ENCODE measurements at places on chromosomes 2 and 18. TPM values are rescaled to one million over a fixed set of nuclear protein-coding genes. Genes with fewer than 3 reads are reported as not detected.

The CYP1B1 gene
- 4.2 TPM for total RNA-seq

The EML4 gene
- total RNA-seq, result 73.4 TPM

The CYTIP gene
- 231 TPM for total RNA-seq

The EFHD1 gene
- 0.23 TPM for total RNA-seq

The KLHL29 gene
- total RNA-seq, result 0.09 TPM

The PIGN gene
- total RNA-seq, result 32.1 TPM

All from activated CD8-positive, alpha-beta memory T cell treated with anti-CD3 and anti-CD28 coated beads, Interleukin-2, amount 10 ng/mL, durations not matched to agents 7 days and 5 days (primary cell).